Renal cortical epithelial cell (primary cell): ENCODE measurements at places on chromosomes 5 and 9. TPM values are rescaled to one million over a fixed set of nuclear protein-coding genes. Genes with fewer than 3 reads are reported as not detected.

- DNase-seq, result peak; percentile 52
Measured at GRCh38 chr5:67015541-67016191, 180.9 kb downstream of the CD180 start.

GRCh38 chr9:87615136-87615535, 110.8 kb upstream of the CTSL start:
- no peak for DNase-seq

DNA sequence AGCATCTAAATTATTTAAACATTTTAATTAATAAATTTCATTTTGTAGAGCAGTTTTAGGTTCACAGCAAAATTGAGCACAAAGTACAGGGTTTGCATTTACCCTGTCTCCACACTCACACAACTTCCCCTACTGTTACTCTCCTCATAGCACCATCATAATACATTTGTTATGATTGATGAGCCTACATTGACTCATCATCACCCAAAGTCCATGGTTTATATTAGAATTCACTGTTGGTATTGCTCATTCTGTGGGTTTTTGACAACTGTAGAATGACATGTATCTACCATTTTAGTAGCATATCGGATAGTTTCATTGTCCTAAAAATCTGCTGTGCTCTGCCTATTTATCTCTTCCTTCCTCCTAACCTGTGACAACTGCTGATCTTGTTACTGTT, 411.1 kb upstream of the MPDZ start:
- DNase-seq, result no peak

TGFBR1 gene
- total RNA-seq, result 209 and 317 TPM in 2 replicates

SIL1 gene
- total RNA-seq, result 59.7 and 160 TPM in 2 replicates

MLANA gene
- 0.05 TPM in 1 of 2 replicates, not detected in the other for total RNA-seq

CBY3 gene
- total RNA-seq, result not detected in 2 replicates
